Activated CD8-positive, alpha-beta memory T cell treated with anti-CD3 and anti-CD28 coated beads, Interleukin-2, amount 50 U/mL, for 4 hours (primary cell): ENCODE measurements at places on chromosomes 11 and 22.

- DNase-seq: no peak
Measured at GRCh38 chr22:46251266-46251665, 1.2 kb upstream of the CDPF1 start.

- DNase-seq: no peak
Measured at GRCh38 chr11:125375146-125375545, 120.9 kb downstream of the FEZ1 start.

GRCh38 chr11:8650401-8650990, 32.0 kb downstream of the TRIM66 start:
- no peak for DNase-seq

- DNase-seq: no peak
Measured at GRCh38 chr11:75503531-75504099, 22.1 kb downstream of the GDPD5 start.

DNA sequence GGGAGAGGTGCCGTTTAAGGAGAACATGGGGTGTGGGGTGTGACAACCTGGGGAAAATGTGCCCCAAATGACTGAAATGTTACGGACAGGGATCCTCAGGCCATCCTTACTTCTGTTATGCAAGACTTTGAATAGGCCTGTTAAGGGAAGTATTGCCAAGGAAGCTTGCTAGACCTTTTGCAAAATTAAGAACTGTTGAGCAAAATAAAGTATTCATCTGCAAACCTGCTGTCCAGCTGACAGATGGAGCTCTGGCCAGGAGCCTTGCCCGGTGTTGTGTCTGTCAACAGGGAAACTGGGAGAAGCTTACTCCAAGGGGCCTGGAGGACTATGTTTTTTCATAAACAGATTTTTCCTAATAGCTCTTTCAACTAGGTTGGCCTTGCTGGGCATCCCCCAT, 48.0 kb downstream of the FAT3 start:
- no peak for DNase-seq

DNA sequence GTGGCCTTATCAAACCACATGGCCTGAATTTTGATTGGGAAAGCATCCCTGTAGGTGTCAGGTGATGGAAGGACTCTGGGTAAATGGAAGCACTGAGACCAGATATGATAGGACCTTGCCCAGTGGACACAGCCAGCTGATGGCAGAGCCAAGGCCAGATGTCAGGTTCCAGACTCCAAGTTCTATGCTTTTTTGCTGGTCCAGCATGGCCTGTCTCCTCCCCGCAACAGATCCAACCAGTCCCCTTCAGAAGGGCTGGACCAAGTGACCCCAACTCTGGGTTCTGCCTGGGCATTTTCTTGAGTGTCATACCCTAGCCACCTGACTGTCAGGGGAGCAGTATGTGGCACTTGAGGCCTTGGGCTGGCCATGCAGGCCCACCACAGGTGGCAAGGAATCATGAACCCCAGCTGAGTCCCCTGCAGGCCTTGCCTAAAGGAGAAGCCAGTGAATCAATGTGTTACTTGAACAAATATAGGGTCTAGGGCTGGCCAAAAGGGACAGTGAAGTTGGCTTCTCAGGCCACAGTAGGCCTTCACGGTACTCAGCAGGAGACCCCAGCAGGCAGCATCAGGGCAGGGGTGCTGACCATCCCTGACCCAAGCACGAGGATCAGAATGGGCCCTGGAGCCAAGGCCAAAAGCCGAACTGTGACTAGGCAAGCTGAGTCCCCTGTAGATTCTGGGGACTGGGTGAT, 27.1 kb downstream of the KCNQ1OT1 start:
- no peak for DNase-seq
